ENCODE measurements at places on chromosomes 12 and 14. TPM values are rescaled to one million over a fixed set of nuclear protein-coding genes. Genes with fewer than 3 reads are reported as not detected.

Gene LUM
- total RNA-seq, result 1.9 TPM

Gene CCDC38
- total RNA-seq, result not detected

Gene CLECL1
- not detected for total RNA-seq

Gene RNFT2
- 6.6 TPM for total RNA-seq

Gene PTPRB
- 151 TPM for total RNA-seq

Gene GPR84
- total RNA-seq, result not detected
